ENCODE measurements at places on chromosomes 11 and 22. TPM values are rescaled to one million over a fixed set of nuclear protein-coding genes. Genes with fewer than 3 reads are reported as not detected.

The MPPED2 gene
- total RNA-seq = not detected

The ASPHD2 gene
- 2.5 TPM for total RNA-seq

The CEP126 gene
- 2.8 TPM for total RNA-seq

The RRM1 gene
- total RNA-seq = 68.8 TPM

The ANO5 gene
- not detected for total RNA-seq

The KRTAP5-8 gene
- not detected for total RNA-seq

The TRIM49 gene
- not detected for total RNA-seq

The C11orf97 gene
- total RNA-seq = not detected

The RASL10A gene
- not detected for total RNA-seq

The ASCL2 gene
- not detected for total RNA-seq
